Dorsolateral prefrontal cortex (tissue), 122 donors: ENCODE measurements at places on chromosomes 5 and 9. TPM values are rescaled to one million over a fixed set of nuclear protein-coding genes. Genes with fewer than 3 reads are reported as not detected.

DNA sequence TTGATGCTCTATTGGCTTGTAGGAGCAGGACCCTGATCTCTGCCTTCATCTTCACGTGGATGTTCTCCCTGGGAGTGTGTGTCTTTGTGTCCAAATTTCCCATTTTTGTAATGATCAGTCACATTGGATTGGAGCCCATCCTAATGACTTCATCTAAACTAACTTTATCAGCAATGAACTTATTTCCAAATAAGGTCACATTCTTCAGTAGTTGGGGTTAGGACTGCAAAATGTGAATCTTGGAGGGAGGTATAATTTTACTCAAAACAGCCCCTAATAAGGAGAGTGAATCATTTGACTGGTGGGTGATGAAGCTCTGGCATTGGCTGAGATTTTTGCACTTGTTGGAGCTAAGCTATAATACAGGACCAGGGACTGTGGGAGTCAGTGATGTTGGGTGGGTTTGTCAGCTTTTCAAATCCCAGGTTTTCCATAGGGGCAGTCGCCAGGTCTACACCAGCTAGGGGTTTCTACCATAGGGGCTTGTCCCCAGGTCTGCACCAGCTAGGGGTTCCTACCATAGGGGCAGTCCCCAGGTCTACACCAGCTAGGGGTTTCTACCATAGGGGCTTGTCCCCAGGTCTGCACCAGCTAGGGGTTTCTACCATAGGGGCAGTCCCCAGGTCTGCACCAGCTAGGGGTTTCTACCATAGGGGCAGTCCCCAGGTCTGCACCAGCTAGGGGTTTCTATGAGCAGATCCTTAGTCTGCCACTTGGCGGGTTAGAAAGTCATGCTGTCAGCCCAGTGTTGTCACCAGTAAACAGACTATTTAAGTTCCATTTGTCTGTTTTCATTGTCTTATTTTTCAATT lies 382.6 kb upstream of the DAP start:
- no peak for DNase-seq

GRCh38 chr5:59293700-59294099 lies 599.8 kb downstream of the PDE4D start:
- no peak for DNase-seq

DNA sequence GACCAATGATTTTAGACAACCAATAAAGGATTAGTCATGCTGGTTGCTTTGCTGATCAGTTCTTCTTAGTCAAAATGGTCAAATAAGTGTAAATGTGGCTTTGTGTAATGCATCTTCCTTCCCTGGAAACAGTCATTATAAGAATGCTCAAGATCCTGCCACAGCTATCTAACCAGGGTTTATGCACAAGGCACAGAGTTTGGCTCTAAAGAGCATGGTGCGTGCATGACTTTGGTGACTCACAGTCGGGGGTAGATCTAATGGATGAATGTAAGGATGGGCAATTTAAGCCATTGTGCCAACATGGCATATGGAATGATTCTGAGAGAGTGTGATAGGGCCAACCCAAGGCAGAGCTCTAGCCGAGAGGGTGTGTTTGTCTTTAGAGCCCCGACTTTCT lies 6.5 kb downstream of the LIX1 start:
- no peak for DNase-seq

The PRDM9 gene
- not detected for total RNA-seq

The UBE2QL1 gene
- total RNA-seq, result 56.3 TPM
